Body of pancreas (tissue), 4 donors: ENCODE measurements at places on chromosomes 3 and 15. TPM values are rescaled to one million over a fixed set of nuclear protein-coding genes. Genes with fewer than 3 reads are reported as not detected.

Gene SATB1
- 36.1 TPM for total RNA-seq

DNA sequence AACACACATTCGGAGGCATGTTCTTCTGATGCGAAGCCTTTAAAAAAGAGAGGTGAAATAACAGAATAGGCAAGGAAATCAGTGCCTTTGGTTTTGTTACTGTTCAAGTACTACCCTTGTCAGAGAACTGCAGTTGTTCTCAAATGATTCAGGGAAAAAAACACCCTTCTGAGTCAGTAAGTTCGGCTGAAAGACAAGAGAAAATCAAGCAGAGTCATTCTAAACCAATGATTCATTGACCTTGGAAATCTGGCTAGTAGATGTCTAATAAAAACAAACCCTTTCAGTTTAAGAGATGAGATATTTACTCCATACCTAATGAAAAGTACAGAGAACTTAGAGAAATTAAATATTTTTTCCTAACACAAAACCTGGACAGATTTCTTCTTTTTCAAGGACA, 72.7 kb upstream of the ABI3BP start:
- H3K4me1 ChIP-seq = no peaks in the 10 kb centered on the region
- no peaks in the 10 kb centered on the region for H3K36me3 ChIP-seq
- H3K4me3 ChIP-seq = no peak overlapping the region

DNA sequence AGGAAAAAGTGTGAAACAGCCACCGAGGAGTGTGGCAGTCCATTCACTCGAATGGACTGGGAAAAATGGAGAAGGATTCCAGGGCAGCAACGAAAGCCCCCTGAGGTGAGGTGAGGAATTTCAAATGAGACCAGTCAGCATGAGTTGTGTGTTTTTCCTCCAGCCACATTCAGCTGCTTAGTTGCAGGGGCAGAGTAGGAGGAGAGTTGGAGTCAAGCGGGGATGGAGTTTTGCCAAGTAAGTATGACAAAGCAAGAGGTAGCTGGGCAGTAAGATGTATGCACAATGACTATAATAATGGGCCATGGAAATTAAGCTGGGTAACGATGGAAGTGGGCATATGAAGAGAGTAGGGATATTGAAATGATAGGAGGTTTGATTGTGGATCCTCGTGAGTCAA, 64.4 kb downstream of the CCDC54 start:
- H3K27me3 ChIP-seq = no peaks in the 10 kb centered on the region
- no peak overlapping the region for H3K27ac ChIP-seq
- no peaks in the 10 kb centered on the region for H3K4me1 ChIP-seq

GRCh38 chr15:88032787-88033186, 223.8 kb downstream of the NTRK3 start:
- no peaks in the 10 kb centered on the region for H3K4me1 ChIP-seq
- DNase-seq = no peak
- H3K27me3 ChIP-seq = no peaks in the 10 kb centered on the region
- H3K36me3 ChIP-seq = no peaks in the 10 kb centered on the region
